ENCODE measurements at places on chromosomes 5 and 9.

DNA sequence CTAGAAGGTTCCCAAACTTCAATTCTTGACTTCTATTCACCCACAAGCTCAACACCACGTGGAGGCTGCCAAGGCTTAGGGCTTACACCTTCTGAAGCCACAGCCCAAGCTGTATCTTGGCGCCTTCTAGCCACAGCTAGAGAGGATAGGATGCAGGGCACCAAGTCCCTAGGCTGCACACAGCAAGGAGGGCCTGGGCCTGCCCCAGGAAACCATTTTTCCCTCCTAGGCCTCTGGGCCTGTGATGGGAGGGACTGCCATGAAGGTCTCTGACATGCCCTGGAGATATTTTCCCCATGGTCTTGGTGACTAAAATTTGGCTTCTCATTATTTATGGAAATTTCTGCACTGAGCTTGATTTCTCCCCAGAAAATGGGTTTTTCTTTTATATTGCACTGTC, 112.5 kb downstream of the CPLANE1 start:
- DNase-seq: no peak

GRCh38 chr9:130986356-130986965, 22.5 kb upstream of the LAMC3 start:
- DNase-seq: no peak

DNA sequence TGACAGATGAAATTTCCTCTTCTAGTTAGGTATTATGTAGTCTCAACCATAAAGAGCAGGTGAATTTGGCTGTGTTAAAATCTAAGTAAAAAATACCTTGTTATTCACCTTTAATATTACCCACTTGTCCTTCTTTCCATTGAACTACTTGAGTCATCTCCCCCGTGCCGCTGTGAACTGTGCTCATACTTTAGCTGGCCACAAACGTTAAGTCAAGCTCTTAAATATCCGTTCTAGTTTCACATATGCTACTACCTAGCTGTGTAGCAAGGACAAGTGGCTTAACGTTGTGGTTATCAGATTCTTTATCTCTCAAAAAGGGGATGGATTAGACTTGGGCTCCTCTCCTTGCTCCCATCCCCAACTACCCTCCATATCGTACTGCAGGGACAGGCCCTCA, 110.4 kb downstream of the EFNA5 start:
- DNase-seq: no peak

GRCh38 chr5:177066224-177066623, 20.5 kb upstream of the FGFR4 start:
- DNase-seq: no peak

DNA sequence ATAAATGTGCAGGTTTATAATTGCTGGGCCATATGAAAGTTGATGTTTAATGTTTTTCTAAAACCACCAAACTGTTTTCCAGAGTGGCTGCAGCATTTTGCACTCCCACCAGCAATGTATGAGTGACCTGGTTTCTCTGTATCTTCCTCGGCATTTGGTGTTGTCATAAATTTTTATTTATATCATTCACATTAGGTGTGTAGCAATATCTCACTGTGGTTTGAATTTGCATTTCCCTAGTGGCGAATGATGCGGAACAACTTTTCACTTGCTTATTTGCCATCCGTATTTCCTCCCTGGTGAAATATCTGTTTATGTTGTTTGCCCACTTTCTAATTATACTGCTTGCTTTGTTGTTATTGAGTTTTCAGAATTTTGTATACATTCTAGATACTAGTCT, 295.7 kb upstream of the TUT7 start:
- no peak for DNase-seq

- DNase-seq: no peak
Observed at GRCh38 chr9:79663878-79664277, 92.1 kb downstream of the TLE4 start.

- DNase-seq: no peak
Observed at GRCh38 chr5:57004800-57005199, 52.9 kb upstream of the MIER3 start.

GRCh38 chr9:114310471-114311450, 12.1 kb upstream of the ORM1 start:
- no peak for DNase-seq

DNA sequence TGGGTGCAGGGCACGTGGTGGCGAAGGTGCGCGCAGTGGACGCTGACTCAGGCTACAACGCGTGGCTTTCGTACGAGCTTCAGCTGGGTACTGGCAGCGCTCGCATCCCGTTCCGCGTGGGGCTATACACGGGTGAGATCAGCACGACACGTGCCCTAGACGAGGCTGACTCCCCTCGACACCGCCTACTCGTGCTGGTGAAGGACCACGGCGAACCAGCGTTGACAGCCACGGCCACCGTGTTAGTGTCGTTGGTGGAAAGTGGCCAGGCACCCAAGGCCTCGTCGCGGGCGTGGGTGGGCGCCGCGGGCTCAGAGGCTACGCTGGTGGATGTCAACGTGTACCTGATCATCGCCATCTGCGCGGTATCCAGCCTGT, 2.1 kb downstream of the PCDHA2 start:
- DNase-seq: no peak

DNA sequence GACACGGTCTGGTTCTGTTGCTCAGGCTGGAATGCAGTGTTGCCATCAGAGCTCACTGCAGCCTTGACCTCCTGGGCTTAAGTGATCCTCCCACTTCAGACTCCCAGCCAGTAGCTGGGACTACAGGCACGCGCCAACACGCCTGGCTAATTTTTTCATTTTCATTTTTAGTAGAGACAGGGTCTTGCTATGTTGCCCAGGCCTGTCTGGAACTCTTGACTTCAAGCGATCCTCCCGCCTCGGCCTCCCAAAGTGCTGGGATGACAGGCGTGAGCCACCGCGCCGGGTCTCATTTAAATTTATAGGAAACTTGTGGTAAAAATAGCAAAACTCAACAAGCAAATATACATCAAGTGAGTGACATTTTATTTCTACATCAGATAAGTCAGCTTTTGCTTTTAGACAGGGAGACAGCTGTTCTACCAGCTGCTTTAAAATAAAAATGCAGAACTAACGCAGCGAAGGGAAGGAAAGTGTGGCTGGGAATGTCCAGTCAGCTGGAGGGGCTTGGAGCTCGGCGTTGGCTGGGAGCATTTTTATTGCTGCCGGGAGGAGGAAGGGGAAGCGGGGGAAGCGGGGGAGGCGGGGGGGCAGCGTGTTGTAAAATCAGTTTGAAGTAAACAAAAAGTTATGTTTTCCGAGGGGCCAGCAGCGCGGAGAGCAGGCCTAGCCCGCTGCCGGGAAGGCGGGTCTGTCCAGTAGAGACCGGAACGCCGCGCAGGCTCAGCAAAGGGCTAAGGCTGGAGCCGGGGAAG, 707 bp upstream of the ZFYVE16 start:
- no peak for DNase-seq

DNA sequence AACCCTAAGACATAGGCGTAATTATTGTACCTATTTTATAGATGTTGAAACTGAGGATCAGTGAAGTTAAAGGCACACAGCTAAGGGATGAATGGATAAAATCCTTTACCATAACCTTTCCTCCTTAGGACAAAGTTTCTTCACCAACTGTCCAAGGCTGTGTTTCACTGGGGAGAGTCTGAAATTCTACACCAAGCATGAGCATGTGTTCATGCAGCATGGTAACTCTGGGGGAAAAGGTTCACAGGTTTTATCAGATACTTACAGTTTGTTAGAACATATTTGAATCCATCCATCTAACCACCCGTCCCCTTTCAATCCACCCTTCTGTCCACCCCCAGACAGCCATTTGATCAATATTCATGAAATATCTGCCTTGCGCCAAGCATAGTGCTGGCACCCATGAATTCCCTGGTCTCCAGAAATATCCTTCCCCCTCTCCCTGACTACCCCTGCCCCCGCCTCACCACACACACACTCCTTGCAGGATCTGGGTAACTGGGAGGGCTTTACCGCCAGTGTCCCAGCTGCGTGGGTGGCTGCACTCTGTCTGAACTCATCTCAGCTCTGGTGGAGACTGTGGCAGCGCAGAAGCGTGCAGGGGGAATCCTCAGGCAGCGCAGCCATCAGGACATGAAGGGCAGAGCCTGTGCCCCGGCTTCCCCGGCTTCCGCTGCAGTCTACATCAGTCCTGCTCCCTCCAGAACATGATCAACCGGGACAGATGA, 6.3 kb upstream of the KCNIP1 start:
- no peak for DNase-seq

- DNase-seq: no peak
Observed at GRCh38 chr9:91571036-91571435, 147.4 kb upstream of the NFIL3 start.

DNA sequence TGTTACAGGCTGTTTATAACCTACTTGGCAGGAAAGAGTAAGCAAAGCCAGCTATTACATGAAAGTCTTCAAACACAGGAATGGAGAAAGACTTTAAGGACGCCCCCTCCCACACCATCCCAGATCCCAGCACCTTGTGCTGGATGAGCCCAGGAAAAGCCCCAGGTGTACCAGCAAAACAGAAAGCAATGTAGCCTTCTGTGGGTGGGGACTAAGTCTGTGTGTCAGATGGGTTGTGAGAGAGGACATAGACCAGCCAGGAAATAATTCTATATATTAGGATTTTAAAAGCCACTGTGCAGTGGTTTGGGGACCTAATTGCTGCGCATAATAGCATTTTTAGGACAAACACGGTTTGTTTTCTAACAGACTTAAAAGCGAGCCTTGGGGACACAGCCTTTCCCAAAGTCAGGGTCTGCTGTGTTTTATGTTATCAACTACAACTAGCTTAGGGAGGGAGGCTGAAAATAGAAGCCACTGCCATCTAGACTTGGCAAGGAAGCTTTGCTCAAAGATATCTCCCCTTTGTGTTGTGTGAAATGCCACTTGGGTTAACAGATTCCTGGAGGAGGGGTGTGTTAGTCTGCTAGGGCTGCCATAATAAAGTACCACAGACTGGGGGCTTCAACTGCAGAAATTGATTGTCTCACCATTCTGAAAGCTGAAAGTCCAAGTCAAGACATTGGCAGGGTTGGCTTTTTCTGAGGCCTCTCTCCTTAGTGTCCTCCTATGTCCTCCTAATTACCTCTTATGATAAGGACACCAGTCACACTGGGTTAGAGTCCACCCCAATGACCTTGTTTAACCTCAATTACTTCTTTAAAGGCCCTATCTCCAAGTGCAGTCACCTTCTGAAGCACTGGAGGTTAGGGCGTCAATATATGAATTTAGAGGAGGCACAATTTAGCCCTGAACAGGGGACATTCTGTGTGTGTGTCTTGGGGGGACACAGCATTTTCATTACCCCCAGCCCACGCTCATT, 17.2 kb upstream of the UBE2QL1 start:
- DNase-seq: no peak

DNA sequence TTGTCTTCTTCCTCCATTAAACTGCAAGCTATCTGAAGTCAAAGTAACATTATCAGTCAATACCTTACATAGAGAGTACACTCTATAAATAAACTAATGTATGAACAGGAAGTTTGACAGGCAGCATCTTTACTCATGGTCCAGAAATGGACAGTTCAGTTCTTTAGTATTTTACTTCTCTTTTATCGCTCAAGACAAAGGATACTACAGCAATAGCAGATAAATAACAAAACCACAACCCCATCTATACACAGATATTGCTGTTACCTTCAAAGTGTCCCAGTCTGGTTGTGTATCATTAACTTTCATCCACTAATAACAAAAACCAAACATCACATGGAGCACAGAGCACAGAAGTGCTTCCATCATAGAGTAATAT, 46.4 kb downstream of the SEMA5A start:
- DNase-seq: no peak

GRCh38 chr9:5950261-5950660, 59.6 kb downstream of the MLANA start:
- no peak for DNase-seq

GRCh38 chr9:136340356-136341041, 13.2 kb downstream of the GPSM1 start:
- no peak for DNase-seq

DNA sequence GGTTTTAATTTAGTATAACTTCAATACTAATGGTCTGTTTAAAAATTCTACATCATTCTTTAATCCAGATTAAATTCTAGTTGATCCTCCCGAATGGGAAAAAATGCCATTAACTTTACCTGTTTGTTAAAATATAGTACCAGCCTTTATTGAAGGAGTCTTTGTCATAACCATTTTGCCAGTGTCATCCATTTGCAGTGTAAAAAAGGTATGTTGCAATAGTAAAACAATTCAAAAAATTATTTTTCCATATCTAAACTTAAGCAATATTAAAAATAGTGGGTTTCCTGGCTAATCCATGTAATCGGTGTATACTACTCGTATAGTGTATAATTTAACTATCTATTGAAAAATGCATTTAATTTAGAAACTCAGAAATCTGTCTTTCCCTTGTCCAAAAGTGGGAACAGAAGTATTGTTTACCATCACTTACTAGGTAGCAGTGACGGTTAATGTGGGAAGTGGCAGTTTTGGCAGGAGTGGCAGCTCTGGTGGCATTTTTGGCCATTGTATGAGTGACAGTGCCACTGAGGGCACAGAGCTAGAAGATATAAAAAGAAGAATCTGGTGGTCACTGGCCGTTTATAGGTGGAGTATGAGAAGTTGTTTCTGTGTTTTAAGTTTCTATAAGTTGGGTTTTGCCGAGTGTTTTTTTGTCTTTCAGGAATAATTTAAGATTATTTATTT, 1.9 kb downstream of the AP3S1 start:
- DNase-seq: no peak

DNA sequence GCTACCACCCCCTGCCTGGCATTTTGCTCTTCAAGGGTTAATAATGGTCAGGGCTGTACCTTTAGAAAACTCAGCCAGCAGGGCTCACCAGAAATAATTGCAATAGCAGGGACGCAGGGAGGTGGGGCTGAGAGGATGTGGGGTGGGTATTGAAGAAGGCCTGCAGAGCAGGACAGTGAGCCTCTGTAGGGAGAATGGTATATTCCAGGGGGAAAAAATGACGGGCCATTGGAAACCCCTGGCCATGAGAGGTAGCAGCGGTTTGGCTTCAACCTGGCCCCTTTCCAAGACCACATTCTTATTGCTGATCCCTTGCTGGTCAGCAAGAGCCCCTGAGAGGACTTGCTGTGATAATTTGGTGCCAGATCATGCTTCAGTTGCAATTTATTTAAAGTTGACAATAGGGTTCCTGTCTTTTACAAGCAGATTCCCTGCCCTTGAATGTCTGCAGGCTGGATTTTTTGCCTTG, 36.7 kb upstream of the CTNNA1 start:
- DNase-seq: no peak

GRCh38 chr9:20990867-20991266, 40.6 kb downstream of the HACD4 start:
- DNase-seq: no peak

GRCh38 chr9:86445671-86446070, 91.5 kb upstream of the TUT7 start:
- no peak for DNase-seq

GRCh38 chr5:124550731-124551130, 195.7 kb downstream of the ZNF608 start:
- DNase-seq: no peak

Data from T-cell (primary cell).